ENCODE measurements at places on chromosomes 2 and 18.

DNA sequence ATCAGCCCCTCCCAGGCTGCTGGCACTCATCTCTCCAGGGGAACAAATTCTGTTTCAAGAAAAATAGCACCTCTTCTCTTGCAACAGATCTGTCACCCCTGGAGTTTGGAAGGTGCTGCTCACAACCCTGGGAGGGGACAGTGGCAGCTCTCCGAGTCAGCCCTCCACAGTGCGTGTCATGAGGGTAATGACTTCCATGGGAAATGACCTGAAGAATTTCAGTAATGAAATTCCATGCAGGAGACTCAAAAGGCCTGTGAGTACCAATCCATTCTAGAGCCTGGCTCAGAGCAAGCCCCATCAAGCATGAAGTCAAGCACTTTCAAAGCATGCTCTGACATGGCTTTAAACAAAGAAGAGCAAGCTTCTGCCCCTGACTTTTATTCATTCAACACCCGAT, 276.3 kb upstream of the PARD3B start:
- DNase-seq, result no peak

- no peak for DNase-seq
Measured at GRCh38 chr2:102185347-102185746, 1.5 kb upstream of the IL1RL2 start.

DNA sequence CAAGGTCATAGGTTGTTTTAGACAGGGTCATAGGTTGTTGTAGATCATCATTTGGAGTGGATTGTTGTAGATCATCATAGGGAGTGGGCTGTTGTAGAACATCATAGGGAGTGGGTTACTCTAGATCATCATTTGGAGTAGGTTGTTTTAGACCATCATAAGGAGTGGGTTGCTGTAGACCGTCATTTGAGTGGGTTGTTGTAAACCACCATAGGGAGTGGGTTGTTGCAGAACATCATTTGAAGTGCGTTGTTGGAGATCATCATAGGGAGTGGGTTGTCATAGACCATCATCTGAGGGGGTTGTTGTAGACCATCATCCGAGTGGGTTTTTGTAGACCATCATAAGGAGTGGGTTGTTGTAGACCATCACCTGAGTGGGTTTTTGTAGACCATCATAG, 9.5 kb upstream of the TRPM8 start:
- DNase-seq, result no peak

DNA sequence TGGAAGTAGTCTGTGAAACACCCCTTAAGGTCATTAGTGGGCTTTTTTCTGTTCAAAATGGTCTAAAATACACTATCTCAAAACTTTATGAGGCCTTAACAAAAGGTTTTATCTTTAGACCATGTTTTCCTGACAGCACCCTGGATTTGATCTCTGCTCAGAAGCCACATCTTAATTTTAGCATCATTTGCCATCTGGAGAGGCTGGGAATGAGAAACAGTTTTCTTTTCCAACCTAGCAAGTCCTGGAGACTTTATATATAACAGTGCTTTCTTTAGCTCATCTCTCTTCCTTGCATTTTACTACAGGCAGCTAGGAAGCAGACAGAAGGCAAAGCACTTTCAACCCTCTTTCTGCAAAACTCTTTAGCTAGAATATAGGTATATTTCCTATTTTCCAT, 62.7 kb upstream of the CYTIP start:
- no peak for DNase-seq

DNA sequence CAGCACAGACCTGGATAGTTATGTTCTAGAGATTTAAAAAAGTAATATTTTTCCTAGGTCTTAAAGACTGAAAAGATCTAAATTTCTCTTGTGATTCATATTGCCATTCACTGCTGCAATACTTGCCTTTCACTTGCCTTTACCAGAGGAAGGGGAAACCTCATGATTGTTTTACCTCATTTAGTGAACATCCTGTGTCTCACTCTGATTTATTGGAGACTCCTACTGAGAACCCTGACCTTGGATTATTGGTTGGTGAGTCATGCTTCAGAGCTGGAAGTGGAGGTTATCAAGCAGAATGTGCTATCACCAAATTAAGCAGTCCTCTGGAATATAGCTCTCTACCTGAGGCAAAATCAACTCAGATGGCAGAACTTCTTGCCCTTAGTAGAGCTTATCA, 500.5 kb downstream of the TSN start:
- no peak for DNase-seq

GRCh38 chr18:11380968-11381367, 228.4 kb upstream of the SLC35G4 start:
- DNase-seq, result no peak

DNA sequence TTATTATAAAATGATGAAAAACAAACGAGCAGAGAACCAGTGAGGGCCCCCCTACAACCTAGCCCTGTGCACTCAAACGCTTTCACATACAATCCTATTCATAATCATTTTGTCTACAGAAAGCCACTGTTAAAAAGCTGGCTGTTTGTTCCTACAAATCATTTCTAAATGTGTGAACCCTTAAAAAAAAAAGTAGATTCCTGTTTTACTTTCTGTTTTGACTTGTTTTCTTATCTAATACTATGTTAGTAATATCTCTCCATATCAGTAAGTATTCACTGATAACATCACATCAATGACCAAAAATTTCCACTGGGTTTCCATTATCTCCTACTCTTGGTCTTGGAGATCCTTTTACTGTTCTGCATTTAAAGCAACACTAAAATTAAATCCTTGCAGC, 128.8 kb upstream of the TTC39C start:
- no peak for DNase-seq

GRCh38 chr2:715854-716560, 38.8 kb upstream of the TMEM18 start:
- DNase-seq, result no peak

- no peak for DNase-seq
Measured at GRCh38 chr2:127362971-127363370, 24.8 kb downstream of the MAP3K2 start.

DNA sequence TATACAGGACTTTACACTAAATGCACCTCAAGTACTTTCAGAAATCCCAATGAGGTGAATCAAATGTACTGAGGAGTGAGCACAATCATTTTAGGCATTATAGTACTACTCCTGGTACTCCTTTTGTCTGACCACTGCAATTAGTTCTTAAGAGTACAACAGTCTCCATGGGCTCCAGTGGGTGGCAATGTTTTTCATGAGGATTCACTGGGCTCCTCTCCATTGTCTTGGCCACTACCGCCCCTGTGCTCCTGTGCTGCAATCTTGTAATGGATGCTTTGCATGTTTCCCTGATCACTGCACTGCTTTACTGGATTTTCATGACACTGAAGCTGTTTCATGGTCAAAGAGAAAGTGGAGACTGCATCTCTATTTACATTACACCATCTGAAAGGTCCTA, 268.5 kb upstream of the ZSWIM2 start:
- DNase-seq, result no peak

DNA sequence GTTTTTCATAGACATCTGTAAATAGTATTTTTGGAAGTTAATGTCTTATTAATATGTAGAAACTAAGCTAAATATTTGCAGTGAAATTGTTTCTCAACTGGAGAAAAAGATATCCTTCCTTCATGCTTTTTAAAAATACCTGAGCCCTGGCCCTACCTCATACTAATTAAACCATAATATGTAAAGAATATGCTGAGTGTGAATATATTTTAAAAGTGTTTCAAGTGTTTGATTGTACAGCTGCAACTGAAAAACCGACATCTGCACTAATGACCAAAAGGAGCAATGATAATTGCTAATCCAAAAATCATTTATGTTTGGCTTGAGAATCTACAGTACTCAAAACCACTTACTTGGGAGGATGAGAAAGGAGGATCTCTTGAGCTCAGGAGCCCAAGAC, 156.7 kb downstream of the MBD5 start:
- DNase-seq, result no peak

- no peak for DNase-seq
Measured at GRCh38 chr2:86372641-86373502, 35.4 kb upstream of the REEP1 start.

- DNase-seq, result no peak
Measured at GRCh38 chr2:69686813-69687212, 43.3 kb upstream of the AAK1 start.

- peak; percentile 95 for DNase-seq
Measured at GRCh38 chr2:202634556-202635427, at the start of gene FAM117B. Gene FAM117B (plus strand): TSS chr2:202634969. CDS start chr2:202635188, 219 bp downstream.

DNA sequence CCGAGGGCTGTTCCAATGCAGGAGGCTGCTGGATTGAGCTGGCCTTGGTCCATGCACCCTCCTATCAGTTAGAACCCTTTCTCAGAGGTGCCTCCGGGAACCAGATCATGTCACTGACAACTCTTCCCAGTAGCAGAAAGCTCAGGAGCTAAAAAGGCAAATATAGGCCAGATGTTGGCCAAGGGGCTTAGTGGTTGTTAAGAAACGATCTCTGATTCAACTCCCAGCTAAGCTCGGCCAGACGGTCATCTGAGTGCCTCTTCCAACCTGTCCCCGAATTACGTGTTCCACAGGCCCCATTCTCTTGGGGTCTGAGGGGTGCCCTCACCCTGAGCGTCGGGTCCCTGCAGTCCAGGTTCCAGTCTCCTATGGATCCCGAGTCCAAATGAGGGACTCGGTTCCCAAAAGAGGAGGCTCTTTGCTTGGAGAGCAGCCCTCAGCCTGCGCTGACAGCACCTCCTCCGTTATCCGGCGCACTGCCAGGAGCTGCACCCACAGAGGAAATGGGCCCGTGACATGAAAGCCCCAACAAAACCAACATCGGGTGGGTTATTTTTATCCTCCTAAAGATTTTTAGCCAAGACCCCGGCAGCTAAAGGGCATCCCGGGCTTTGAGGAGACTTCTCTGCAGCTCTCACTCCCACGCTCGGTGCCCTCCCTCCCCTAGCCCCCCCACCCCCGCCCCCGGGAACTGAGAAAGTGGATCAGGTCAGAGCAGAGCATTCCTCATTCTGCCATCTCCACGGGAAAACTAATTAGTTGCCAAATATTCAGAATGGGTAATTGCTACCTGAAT, 106.6 kb upstream of the ID2 start:
- no peak for DNase-seq

- no peak for DNase-seq
Measured at GRCh38 chr2:196291873-196292800, 120.8 kb upstream of the STK17B start.

Measured in tibial nerve (tissue), 4 donors.